ENCODE measurements at places on chromosomes 11 and 22.
A peak's percentile ranks its signal among the peaks of the same experiment; 100 is the strongest.

GRCh38 chr11:36034551-36035331 is 90.9 kb downstream of the LDLRAD3 start:
- DNase-seq = no peak

- DNase-seq = no peak
Measured at GRCh38 chr11:16295592-16295991, 60.8 kb downstream of the SOX6 start.

DNA sequence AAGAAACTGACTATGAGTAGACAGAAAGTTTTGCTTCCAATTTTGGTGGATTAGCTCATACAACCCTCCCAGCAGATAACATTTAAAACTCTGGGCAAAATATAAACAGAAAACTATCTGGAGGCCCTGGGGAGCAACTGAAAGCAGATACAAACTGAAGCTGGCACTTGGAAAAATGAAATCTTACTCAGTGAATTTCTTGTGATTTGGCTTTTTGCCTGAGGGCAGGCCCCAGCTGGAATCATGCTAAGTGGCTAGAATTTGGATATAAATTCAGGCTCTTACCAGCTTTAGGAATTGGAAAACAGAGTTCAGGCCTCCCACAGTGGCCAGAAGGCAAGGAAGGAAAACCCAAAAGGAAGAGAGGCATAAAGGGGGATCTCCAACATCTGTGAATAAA is 85.8 kb downstream of the EFCAB6 start:
- DNase-seq = no peak

GRCh38 chr11:20762116-20762844 is 92.9 kb downstream of the NELL1 start:
- DNase-seq = no peak

DNA sequence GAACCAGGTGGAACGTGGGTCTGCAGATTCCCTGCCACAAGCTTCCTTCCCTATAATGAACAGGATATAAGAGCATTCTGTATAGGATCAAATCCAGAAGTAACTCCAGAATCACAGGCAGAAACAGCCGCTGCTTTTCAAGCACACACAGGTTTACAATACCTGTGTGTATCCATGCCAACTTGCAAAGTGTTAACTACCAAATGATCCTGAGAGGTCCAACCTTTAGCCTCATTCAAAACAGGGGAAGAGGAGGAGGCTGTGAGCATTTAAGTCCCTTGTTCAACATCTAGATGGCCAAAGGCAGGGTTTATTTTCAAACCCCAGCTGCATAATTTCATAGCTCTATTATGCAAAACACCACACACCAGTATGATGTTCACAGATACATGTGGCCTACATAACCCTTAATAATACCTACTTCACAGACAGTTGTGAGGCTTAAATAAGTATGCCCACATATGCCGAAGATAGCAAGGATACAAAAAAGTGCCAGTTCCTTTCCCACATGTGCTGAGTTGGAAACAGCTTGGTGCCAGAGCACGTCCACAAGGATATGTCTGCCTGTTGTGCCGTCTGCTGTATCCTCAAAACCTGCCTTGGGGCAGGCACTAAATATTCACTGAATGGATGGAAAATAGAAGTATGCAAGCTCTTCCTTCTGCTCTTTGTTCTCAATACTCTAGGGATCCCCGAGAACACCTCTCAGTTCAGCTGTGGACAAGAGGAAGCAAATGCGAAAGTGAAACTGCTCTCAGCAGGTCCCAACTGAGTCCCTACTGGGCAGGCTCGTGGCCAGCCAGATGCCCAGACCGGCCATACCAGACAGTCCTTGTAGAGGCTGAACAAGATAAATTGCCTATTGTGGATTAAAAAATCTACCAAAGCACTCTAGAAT is 66.8 kb downstream of the LARGE1 start:
- DNase-seq = no peak

DNA sequence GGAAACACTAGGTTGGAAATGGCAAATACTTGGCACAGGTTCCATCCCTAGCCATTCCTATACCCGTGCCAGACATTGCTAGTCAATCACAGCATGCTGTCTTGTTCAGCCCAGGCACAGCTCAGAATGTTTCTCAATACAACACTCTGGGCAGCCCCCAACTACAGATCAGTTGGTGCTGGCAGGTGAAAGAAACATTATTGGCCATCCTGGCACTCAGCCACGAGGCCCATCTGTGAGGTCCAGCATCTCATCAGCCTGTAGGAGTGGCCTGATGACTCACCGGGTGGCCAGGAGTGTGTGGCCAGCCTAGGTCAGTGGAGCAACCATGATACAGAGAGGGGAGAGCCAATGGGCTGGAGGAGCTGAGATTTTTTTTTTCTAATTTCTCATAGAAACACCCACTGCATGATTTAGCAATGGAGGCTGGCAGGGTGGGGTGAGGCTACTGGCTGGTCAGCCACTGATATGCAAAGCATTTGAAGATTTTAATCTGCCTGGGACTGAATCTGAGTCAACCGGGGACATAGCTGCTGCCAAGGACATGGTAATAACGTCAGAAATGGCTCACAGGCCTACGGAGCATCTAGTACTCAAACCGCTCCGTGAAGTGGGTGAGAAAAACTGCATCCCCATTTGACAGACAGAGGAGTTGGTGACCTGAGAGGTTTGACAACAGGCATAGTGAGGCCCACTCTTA is 5.4 kb downstream of the MYO18B start:
- no peak for DNase-seq

DNA sequence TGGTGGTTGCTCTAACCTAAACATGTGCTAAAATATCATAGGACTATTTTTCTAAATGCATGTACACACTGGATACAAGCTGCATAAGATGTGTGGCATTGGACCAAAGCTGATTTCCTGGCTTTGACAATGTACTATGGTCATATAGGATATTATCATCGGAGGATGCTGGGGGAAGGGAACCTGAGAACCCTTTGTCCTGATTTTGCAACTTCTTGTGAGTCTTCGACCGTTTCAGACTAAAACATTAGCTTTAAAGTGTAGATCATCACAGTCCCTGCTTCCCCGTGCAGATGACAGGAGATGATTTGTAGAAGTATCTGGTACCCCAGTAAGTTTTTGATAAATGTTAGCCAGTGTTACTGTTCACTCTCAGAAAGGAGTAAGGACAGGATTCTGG is 554.7 kb downstream of the MIAT start:
- no peak for DNase-seq

GRCh38 chr22:30104501-30105156 is 24.4 kb downstream of the HORMAD2 start:
- DNase-seq = no peak

DNA sequence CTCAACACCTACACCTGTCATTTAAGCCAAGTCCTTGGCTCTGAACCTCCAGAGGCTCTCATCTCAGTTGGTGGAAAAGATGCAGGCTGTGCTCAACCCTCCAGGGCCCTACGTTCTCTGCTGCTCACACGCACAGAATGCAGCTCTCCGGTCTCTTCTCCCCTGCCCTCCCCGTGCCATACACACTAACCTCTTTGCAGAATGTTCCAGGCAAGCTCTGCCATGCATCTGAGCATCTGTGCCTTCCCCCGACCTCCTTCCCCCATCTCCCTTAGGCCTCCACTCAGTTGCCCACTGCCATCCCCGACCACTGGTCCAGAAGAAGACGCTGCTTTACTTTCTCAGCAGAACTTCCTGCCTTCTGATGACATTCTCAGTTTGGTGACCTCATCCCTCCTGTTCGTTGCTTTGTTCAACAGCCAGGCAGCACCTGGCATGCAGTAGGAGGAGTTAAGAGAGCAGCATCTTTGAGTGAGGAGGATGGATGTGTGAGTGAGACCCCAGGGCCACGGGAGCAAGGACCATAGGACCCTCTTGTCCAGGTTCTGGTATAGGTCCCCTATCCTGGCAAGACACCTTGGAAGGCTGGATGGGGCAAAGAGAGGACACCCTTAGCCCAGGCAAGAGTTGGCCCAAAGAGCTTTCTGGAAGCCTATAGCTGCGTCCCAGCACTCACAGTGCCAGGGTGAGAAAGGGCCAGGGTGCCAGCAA is 598.0 kb downstream of the BRD1 start:
- no peak for DNase-seq

DNA sequence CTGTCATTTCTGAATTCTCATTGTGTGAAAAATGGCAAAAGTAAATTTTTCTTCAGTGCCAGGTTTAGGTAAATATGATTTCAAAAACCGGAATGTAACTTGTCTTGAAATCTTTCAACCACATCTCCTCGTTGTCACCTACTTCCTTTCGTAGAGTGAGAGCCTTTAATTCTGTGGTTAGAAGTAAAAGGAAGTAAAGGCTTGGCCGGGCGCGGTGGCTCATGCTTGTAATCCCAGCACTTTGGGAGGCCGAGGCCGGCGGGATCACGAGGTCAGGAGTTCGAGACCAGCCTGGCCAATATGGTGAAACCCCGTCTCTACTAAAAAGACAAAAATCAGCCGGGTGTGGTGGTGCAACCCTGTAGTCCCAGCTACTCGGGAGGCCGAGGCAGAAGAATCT is 29.8 kb downstream of the SGSM3 start:
- DNase-seq = no peak

GRCh38 chr11:25981998-25982397 is 349.9 kb upstream of the ANO3 start:
- DNase-seq = peak; percentile 24

DNA sequence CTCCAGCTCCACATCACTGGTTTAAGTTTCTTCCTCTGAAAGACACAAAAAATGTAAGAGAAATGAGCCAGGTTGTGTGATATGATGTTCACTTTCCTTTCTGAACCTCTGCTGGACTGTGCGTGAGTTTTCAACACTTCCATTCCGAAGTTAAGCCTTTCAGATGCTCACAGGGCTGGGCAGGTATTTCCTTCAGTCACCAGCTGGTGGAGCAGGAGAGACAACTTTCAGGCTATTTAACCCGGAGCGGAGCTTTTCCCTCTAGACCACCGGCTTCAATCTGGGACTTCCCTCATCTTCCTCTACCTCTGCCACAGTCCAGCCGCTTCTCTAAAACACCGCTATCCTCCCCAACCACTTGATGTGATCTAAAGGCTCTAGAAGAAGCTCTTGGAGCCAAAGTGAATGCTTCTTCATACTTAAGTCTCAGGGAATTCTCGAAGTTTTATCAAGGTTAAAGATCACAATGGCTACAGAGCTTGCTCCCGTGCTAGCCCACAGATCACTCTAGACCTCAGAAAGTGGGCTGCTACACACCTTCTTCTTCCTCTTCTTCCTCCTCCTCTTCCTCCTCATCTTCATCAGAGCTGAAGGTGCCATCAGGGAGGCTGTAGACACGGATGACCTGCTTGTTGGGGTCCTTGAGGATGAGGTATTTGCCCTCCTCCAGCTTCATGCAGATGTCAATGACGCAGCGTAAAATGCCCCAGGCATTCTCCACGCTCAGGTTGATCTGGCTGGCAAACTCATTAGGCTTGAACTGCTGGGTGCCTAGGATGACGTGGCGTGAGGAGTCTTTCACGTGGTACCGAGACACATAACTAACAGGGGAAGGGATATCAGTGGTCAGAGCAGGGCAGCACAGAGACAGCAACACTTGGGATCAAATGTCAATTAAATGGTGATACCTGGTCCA is 4.4 kb upstream of the FOXRED2 start:
- no peak for DNase-seq

GRCh38 chr11:110022548-110022947 is 70.6 kb upstream of the ZC3H12C start:
- DNase-seq = no peak

- DNase-seq = no peak
Measured at GRCh38 chr22:21945453-21946261, 7.0 kb downstream of the PPM1F start.

DNA sequence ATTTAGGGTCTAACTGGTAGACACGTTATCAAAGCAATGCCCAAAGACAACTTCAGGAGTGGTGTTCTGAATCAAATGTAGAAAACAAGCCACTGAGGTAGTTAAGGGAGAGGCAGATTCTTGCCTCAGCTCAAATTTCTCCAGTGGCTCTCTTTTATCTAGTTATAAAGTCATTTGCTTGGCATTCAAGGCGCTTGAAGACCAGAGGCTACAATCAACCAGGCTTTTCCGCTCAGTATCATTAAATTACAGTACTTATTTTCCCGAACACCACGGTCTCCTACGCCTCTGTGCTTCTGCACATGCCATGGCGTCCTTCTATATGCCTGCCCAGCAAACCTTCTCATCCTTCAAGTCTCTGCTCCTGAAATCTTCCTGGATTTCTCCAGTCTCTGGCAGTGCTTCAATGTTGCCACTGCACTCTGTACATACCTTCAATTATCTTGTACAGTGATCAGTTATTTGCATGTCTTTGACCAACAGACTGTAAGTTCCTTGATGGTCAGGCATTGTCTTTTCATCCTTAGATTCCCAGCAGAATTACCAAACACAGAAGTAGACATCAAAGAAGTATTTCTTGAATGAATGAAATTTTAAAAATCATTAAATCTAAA is 1.4 kb downstream of the POGLUT3 start:
- peak; percentile 15 for DNase-seq

DNA sequence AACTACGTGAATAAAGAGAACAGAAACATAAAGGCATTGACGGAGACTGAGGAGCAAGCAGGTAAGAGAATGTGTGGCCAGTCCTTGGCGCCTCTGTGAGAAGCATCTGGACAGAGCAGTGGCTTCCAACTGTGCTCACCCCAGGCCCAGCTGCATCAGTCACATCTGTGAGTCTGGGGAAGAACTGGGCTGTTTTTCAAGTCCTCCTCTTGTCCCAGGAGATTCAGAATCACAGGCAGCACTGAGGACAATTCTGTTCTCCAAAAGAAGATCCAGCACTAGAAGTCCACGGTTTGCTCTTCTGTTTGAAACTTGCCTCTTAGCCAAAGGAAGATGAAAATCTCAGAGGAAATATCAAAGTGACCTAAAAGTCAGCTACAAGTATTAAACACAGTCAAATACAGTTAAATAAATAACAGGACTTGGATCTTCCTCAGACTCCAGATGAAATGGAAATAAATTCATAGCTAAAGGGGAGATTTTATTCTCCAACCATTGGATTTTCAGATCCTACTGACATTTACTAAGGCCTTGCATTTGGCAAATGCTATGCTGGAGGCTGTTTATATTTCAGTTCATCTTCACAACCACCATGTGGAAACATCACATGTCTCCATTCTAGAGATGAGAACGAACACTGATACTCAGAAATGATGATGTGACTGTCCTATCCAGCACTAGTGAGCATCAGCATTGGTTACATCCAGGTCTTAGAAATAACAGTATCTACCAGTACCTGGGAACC is 14.1 kb downstream of the FAM181B start:
- DNase-seq = no peak
